ENCODE measurements at places on chromosomes 2 and 18.

DNA sequence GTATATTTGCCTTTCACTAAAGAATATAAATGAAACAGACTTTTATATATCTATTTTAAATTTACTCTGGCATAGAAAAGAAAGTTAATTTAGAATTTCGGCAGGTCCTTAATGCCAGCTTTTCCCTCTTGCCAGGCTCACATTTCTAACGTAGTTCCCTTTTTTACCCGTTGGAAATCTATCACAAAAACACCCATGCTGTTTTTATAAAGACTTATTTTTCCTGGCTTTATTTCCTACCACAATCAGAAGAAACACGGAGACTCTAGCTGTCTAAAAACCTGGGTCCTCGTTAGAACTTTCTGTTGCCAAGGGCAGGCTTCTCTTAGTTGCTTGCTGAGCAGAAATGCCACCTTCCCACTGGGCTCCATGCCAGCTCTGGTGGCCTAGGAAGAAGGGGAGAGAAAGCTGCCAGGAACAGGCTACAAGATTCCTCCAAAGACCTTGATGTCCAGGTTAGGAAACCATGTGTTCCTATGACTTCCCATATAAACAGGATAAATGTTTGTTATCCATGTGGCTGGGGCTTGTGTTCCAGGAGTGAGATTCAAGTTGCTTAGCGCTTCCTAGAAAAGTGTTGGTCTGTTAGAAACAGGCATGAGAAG, 17.8 kb upstream of the TMEM18 start:
- no peak for DNase-seq

GRCh38 chr2:239467956-239468490, 67.2 kb upstream of the HDAC4 start:
- no peak for DNase-seq

GRCh38 chr2:189569295-189569910, 11.2 kb downstream of the SLC40A1 start:
- DNase-seq = no peak

DNA sequence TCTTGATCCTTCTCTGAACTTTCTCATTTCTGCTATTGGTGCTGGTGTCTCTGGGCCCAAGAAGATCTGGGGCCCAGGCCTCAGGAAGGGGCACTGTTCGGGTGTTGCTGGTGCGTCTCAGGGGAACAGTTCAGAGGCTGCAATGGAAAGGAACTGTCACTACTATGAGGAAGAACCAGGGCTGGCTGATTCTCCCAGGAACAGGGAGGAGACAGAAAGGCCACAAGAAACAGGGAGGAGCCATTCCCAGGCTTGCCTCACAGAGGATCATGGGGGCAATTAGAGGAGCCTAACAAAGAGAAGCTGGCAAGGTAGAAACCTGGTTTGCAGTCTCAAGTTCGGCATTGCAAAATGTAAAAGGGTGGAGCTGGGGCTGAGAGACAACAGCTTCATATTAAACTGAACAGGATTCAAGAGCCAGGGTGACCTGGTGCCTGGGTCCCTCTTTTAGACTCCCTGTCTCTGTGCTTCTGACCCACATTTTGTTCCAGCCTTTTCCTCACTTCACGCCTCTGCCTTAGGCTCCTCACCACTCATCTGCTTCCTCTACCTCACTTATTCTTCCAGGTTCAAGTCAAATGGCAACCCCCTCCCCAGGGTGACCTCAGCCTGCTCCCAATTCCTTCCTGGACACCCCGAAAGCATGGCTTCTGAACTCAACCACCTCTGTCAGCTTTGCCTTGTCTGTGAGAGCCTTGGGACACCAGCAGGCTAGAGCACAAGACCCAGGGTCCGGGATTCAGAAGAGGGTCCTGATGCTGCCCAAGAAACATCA, 58.4 kb downstream of the GYPC start:
- no peak for DNase-seq
